Activated CD4-positive, alpha-beta T cell treated with anti-CD3 and anti-CD28 coated beads for 4 hours (primary cell): ENCODE measurements at places on chromosomes 1 and 21.

- no peak for DNase-seq
Observed at GRCh38 chr1:169260478-169261151, 107.0 kb downstream of the NME7 start.

GRCh38 chr1:99986656-99987225 lies 16.9 kb downstream of the SLC35A3 start:
- no peak for DNase-seq

- no peak for DNase-seq
Observed at GRCh38 chr1:240093120-240093961, 1.7 kb downstream of the FMN2 start.

GRCh38 chr1:217230412-217230811 lies 400.5 kb downstream of the GPATCH2 start:
- no peak for DNase-seq

- DNase-seq = no peak
Observed at GRCh38 chr1:3137111-3138100, 68.4 kb downstream of the PRDM16 start.

DNA sequence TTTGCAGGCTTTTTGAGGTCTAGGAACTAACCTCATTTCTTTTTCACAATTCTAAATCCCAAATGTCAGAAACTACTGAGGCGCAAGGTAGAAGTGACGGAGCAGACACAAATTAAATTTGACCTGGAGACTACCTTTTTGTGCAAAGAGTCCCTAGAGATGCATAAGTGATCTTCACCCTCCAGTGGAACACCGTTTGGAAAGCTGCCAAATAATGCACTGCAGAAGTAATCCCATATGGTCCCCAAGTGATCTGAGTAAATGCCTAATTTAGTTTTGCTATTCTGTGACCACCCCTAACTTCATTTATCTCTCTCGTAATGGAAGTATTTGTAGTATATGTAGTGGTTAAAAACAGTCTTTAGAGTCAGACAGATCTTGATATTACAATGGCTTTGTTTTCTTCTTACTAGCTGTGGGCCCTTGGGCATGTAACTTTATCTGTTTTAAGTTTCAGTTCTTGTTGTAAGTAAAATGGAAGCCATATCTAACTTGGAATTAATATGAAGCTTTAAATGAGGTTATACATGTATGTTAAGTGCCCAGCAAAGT lies 70.4 kb upstream of the IPO9 start:
- no peak for DNase-seq

- no peak for DNase-seq
Observed at GRCh38 chr1:61757950-61758349, 15.7 kb downstream of the PATJ start.

GRCh38 chr21:44778499-44778911 lies 23.1 kb downstream of the UBE2G2 start:
- DNase-seq = no peak

- no peak for DNase-seq
Observed at GRCh38 chr1:226863446-226863845, 7.0 kb upstream of the PSEN2 start.

GRCh38 chr1:61301824-61302657 lies 219.7 kb downstream of the NFIA start:
- no peak for DNase-seq

DNA sequence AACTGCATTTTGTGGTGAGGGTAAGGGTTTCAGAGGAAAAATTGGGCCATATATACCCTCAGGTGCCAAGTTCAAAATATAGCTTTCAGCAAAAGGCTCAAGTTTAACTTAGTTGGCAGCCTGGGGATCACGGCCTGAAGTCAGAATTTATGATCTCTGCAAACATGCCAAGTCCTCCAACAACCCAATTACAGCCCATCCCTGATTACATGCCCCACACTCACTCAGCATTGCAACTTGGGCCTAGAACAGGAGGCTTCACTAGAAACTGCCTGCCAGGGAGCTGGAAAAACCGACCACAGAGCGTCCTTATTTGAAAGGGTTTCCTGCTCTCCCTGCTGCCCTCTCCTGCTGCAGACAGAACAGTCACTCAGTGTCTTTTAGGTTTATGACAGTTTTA lies 12.4 kb downstream of the FYB2 start:
- no peak for DNase-seq

DNA sequence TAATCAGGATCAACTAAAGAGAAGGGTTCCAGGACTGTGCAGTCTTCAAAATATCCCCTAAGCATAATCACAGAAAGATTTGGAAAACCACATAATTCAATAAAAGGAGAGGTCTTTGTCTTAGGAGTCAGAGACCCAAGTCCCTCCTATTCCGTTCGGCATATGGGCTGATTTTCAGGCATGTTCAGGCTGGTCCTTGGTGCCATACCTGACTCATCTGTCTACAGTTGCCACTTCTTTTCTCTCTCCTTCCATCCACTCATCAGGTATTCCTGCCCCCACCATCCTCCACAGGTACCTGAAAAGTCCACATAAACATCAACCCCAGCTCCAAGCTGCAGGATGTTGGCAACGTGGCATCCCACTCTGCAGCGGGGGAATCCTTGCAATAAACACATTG lies 29.7 kb upstream of the RPL11 start:
- DNase-seq = no peak

- DNase-seq = no peak
Observed at GRCh38 chr1:61240878-61241277, 158.5 kb downstream of the NFIA start.

DNA sequence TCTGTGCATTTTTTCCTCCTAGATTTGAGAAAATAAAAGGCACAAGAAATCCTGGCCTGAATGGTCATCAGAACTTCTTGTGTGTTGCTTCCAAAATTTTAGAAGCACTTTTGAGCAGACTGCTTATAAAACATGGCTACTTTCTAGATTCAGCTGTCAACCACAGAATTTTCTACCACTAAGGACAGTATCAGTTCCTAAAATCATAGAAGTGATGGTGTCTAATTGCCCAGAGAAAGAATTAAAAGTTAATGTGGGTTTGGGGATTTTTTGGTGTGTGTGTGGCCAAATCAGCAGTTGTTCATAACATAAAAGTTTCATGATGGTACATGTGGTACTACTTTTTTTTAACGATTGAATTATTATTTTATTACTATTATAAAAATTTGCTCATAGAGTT lies 171.4 kb upstream of the SNX7 start:
- DNase-seq = no peak

DNA sequence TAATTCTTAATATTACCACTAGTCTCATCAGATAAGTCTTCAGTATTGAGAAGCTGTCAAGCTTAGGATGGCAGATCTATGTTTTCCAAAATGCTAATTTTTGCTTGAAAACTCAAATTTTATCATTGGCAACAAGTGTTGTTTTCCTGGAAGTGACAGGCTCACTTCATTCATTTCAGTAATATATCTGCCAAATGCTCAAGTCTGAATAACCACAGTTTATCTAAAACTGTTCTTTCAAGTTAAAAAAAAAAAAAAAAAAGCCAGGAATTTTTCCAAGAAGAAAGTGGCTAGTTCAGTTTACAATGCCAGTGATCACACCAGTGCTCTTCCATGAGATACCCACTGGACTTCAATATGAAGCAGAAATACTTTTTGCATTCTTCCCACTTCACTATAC lies 20.6 kb downstream of the SMYD2 start:
- DNase-seq = no peak

DNA sequence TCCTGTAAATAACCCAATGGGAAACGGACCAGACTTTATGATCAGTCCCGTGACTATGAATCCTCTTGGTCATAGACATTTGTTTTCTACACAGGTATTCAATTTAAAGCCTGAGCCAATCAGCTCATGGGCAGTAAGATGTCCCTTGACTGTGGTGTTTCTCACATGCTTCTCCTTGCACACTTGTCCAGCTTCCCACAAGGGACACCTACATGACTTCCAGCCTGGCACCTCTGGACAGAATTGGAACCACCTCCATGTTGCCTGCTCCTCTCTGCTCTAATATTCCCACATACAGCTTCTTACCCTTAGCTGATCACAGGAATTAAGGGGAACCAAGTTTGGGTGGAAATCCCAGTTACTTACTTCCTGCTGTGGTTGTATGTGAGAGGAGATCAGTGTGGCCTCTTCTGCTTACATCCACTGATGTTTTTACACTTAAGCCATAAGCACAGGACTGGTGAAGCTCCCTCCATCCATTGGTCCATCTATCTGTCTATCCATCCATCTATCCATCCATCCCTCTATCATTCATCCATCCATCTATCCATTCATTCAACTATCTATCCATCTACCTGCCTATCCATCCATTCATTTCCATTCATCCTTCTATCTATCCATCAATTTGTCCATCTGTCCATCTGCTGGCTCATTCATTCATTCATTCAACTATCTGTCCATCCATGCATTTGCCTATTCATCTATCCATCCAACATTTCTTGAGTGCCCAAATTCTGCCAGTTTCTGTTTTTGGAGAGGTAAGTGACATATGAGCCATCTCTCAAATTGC lies 16.4 kb downstream of the RUNX1 start:
- no peak for DNase-seq

DNA sequence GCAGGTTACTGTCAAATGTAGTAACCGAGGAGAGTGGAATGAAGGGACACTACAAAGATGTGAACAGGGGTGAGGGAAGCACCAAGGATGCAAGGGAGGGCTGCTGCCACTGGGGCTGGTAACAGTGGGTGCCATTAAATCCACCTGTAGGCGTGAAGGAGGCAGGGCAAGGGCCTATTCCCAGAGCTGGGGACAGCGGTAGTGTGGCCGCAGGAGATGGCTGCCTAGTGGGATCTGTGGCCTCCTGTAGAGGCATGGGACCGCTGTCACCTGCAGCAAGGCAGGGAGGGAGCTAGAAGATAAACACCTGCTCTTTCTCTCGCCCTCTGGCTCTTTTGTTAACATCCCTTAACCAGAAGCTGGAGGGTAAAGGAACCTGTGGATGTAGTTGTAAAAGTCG lies 80.5 kb upstream of the CNIH3 start:
- DNase-seq = no peak

GRCh38 chr1:168453056-168453455 lies 90.7 kb downstream of the XCL2 start:
- no peak for DNase-seq

GRCh38 chr1:65066766-65067490 lies 81.1 kb upstream of the AK4 start:
- peak; percentile 70 for DNase-seq

DNA sequence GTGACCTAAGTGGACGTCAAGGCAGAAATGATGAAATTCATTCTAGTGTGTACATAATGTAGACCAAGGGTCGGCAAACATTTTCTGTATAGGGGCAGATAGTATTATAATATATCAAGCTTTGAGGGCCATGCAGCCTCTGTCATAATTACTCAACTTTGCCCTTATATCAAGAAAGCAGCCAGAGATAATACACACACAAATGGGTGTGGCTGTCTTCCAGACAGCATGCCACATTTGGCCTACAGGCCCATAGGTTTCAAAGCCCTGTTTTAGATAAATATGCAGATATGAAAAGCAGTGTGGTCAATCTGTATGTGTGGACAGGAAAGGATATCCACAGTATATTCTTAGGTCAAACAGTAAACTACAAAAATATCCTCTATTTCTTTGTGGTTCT lies 320.1 kb upstream of the FMN2 start:
- no peak for DNase-seq

- DNase-seq = no peak
Observed at GRCh38 chr1:238404921-238405320, 514.2 kb upstream of the ZP4 start.

DNA sequence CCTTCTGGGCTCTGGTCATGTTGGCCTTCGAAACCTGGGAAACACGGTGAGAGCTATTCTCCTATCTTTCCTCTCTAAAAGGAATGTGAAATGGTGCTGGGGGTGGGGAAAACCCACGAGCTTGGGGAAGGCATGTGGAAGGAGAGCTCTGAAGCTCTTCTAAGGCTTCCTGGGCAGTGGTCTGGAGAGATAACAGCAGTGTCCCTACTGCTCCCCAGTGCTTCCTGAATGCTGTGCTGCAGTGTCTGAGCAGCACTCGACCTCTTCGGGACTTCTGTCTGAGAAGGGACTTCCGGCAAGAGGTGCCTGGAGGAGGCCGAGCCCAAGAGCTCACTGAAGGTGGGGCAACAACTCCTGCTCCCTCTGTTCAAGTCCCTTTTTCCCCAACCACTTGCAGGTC lies 2.8 kb downstream of the USP21 start:
- no peak for DNase-seq

DNA sequence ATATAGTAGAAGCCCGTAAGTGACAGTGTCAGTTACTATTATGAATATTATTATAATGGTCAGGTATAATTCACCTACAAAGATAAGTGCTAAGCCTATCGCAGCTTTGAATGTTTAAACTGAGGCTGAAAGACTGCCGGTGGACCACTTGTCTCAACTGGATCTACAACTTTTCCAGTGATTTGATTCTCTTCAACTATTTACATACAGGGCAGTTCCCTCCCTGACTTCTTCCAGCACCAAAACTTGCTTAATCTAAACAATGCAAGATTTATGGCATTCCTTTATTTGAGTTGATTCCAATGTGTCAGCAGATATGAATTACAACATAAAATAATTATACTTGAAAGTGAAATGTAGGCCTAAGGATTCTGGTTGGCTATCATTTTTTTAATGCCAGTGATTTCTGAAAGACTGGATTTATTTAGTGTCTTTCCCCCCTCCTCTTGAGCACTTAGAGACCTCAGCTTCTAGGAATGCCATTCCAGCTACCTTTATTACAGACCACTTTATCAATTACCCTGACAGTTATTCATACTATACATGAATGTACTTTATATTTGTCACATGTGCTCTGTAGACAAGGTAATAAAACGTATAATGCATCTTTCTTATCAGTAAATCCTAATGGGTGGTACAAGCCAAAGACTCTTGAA lies 153.3 kb upstream of the C8B start:
- DNase-seq = no peak

DNA sequence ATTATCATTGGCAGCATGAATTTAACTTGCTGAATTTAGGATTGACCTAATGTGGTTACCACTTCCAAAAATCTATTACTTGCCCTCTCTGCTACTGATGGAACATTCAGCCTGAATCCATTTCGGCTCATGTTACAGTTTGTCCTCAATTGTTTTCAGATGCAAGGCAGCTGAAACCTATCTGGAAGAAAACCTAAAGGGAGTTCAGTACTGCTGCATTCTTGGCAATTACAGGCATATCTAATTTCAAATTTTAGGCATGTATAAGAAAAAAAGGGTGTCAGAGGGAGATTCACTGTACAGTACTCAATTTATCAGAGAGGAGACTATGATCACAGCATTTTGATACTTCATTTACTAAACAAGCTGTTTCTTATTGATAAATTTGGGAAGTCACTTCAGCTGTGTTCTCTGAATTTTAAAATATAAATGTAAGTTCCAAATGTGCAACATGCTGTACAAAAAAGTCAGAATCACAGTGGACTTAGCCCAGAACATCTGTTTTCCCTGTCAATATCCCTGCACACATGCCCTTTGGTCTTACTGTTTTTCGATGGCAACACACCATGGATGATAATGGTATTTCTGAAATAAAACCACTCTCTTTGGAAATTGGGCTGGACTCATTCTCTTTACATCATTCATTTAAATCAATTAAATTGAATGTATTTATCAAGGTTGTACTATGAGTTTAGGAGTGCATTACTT lies 651.6 kb upstream of the ADGRL4 start:
- no peak for DNase-seq

GRCh38 chr1:167198518-167199133 lies 22.1 kb upstream of the POU2F1 start:
- DNase-seq = no peak
